Stimulated activated CD8-positive, alpha-beta memory T cell treated with anti-CD3 and anti-CD28 coated beads, Interleukin-7, amount 100 ng/mL, for 24 hours (primary cell): ENCODE measurements at places on chromosomes 2 and 18.

DNA sequence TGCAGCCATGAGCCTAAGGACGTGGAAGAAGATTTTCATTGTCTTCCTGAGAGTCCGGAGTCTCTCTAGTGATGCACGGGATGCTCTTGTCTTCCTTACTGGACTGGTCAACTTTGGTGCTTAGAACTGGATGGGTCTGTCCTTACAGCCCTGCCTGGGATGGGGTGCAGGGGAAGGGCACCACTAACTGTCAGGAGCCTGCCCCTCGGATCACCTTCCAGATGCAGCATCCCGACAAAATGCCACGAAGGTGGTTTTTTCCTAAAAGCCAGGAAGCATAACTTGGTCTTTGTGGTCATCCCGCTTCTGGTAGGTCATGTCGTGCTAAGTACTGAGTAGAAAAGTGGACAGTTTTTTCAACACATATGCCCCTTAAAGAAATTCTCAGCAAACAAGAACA lies 207.4 kb upstream of the TWIST2 start:
- DNase-seq = no peak

DNA sequence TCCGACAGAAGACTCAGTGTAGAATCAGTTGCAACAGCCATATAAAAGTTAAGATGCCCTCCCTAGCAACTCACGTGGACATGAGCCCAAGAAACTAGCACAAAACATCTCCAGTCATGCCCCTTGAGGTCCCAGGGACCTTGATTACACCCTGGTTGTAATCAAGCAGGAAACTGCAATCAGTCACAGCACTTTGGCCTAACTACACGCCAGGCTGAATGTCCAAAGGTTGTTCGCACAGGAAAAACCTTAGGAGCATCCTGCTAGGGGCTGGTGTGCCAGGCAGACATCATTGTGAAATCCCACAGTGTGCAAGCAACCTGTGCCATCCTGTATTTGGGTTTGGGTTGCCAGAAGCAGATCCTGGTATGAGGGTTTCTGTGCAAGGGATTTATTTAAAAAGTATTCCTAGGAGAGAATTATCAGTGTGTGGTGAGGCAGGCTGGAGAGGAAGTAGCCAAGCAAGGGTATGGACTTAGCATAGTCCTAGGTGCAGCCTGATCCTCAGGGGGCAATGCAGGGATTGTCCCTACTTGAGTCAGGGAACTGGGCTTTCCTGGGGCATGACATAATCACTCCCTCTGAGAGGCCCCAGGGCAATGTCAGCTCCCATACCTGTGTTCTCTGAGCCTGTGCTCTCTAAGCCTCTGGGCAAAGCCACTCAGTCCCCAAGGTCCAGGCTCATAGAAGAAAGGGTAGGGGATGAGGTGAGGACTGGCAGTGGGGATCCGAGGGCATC lies 17.8 kb upstream of the SULT1C2 start:
- no peak for DNase-seq

DNA sequence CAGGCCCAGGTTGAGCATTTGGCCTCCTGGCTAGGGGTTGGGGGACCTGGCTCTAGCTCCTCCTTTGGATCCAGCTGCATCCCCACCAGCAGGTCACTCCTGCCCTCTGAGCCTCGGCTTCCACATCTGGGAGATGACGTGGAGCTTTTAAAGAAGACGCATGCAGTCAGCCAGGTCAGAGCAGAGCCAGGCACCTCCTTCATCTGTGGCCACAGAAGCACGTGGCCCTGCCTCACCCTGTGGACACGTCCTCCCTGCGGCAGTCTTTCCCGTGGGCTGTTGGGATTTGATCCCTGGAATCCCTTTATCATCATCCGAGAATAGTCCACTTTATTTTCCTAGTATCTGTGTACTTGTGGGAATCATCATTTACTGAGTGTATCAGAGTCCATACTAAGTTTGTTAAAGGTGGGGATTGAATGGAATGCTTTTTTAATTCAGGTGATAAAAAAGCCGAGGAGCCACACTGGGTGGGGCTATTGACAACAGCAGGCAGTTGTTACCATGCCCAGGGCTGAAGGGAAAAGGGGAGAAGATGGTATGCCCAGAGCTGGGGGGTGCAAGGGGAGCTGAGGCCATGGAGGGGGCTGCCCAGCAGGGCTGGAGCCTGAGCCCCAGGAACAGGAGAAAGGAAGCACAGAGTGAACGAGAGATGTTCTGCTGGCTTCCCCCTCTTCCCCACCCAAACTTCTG lies 170.1 kb downstream of the LAMA1 start:
- no peak for DNase-seq

DNA sequence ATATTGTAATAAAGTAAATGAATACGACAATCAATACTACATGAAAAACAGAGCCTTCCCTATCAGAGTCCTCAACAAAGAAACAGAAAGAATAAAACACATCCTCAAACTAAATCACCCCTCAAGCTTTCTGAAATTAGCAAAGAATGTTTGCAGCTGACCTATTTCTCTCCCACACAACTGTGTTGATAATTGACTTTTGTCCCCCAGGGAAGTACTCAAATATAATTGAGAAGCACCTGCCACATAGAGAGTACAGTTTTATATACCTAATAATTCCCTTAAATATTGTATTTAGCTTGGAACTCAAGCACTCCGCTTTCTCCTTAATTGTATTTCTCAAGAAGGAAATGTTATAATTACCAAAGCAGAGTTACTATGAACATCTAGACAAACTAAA lies 12.6 kb downstream of the CACNB4 start:
- no peak for DNase-seq

DNA sequence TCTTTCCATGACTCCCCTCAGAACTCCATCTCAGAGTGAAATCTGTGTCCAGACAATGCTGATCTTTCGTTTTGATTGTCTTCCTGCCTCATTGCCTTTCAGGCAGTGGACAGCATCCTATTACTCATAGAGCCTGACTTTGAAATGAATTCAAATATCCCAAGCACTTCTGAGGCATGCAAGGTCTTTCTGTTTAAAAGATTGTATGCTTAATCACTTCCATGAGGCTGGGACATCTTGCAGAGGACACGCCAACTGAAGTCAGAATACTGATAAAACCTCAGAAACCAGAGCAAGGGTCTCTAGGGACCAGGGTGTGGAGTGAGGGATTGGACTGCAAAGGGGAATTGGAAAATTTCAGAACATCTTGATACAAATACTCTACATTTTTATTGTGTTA lies 836.5 kb upstream of the ID2 start:
- no peak for DNase-seq

GRCh38 chr18:37661478-37661877 lies 95.9 kb upstream of the CELF4 start:
- DNase-seq = no peak

GRCh38 chr2:101175991-101176390 lies 24.8 kb upstream of the TBC1D8 start:
- no peak for DNase-seq

DNA sequence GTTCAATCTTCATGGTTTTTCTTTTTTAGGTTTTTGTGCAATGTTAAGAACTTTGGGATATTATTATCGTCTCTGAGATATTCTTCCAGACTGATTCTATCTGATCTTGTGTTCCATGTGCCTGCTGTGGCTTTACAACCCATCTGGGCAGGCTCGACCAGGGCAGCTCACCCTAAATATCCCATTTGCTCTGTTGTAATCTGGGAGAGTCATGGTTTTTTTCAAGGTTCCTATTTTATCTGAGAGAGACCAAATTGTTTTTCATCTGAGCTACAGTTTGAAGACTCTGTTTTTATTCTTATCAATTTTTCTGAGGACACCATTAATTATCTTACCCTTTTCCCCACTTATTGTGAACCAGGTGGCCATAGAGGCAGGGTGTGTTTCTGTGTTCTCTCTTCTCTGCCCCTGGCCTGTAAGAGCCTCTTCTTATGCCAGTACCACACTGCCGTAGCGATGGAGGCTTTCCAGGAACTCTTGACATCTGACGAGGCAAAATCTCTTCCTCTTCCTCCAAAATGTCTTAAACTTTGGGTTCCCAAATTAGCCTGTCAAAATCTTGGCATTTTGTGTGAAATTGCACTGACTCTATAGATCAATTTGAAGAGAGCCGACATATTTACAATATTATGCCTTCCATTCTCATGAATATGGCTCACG lies 3.1 kb downstream of the SP140L start:
- DNase-seq = no peak

DNA sequence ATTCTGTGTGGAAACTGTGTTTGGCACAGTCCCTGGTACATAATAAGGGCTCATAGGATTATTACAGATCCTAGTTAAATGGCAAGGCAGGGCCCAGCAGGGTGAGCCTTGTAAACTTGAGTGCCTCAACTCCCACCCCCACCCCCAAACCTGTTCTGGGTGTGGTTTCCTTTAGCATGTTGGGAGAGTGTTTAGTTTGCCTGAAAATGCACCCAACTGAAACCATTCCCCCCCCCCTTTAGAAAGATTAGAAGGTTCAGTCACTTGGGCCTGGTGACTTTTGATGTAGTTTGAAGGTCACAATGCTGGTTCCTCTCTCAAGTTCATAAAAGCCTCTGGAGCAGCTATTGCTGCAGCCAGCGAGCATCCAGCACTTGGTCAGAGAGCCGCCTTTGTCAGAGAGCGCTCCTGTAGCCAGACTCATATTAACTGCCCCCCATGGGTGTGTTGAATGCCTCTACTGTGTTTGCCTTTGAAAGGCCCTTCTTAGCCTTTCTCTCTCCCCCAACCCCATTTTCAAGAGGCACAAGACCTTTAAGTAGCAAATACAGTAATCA lies 113.7 kb downstream of the SPTBN1 start:
- no peak for DNase-seq

- DNase-seq = no peak
Measured at GRCh38 chr2:2810504-2810903, 479.4 kb upstream of the MYT1L start.

GRCh38 chr2:10166676-10167292 lies 44.2 kb downstream of the RRM2 start:
- no peak for DNase-seq

DNA sequence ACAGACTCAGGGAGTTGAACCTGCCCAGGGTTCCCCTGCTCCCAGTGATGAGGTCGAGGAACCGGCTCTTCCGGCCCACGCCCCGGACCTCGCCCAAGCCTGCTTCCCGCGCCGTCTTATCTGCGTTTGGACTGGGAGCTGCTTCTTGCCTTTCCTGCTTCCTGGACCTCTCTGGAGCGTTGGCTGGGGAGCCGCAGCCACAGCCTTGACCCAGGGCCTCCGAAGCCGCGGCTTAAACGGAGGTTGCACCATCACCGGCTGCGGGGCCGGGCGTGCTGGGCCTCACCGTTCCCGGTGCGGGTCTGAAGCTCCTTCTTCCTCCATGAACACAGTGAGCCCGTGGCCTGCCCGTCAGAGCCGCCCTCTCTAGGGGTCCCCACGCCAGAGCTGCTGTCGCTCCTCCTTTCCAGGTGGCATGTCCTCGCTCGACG lies 13.3 kb downstream of the NTSR2 start:
- no peak for DNase-seq

DNA sequence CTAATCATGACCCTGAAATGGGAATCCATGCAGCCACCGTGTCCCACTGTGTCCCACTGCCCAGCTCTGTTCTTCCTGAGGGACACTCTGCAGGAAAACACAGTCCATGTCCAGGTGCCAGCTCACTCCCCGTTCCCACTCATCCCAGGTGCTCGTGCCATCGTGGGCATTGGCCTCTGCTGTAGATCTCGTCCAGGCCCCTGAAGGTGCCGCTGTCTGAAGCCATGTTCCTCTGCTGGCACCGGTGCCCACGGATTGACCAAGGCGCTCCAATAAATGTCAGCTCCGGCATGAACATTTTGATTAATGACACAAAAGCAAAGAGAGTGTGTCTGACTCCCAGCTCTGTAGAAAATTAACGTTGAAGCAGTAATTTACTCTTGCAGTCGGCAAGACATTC lies 280.1 kb upstream of the SALL3 start:
- no peak for DNase-seq

GRCh38 chr2:237482485-237482884 lies 4.6 kb upstream of the MLPH start:
- DNase-seq = no peak

- DNase-seq = no peak
Measured at GRCh38 chr2:95206096-95206495, 1.2 kb upstream of the ZNF892 start.

GRCh38 chr2:217912098-217913024 lies 90.4 kb downstream of the TNS1 start:
- DNase-seq = no peak

DNA sequence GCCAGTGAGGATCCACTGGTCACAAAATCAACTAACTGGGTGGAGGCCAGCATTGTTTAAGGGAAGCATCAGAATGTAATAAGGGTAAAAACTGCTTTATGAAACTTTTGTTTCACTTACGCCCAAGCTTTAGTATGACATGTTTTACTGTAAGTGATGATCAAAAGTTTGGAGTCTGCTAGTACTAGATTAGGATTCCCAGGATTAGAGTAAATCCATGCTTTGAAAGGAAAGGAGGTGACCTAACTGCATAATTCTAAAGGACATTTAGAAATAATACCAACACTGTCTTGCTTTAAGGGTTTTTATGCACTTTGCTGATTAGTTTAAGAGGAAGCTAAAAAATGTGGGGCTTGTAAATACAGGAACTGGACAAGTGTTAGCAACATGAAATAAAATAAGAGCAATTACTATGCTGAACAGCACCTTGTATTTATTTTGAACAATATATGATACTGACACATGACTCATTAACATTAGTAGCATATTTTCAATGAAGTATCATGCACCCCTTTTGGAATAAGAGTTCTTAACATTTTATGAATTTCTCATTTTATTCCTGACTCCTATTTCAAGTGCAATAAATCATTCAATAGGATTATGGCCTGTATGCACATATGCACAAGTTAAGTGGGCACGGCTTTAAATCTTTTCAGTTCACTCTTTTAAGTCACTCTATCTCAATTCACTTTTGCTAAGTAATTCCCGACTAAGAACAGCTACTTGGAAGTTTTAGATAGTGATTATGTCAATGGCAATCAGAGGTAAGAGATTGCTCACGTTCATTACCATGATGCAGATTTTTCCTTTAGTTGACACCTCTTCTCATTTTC lies 62.5 kb downstream of the STK39 start:
- DNase-seq = no peak

DNA sequence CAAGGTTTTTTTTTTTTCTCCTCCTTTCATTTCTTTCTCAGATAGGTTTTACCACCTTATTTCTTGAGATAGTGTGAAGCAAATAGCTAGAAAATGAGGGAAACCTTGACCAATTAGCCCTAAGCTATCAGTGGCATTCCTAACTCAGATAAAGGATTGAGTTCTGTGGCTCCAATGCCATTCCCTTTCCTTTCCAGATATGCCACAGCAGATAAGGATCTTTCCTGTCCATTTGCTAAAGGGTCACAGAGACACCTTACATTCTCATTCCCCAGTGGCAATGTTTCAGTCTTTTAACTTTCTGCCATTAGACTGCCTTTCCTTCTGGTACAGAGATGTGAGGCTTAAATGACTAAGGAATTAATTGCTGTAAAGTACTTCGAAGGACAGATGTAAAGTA lies 81.7 kb downstream of the MGAT5 start:
- DNase-seq = no peak

GRCh38 chr2:128091726-128092080 lies 703 bp downstream of the UGGT1 start:
- DNase-seq = no peak

- DNase-seq = no peak
Measured at GRCh38 chr2:141900826-141901225, 230.0 kb downstream of the LRP1B start.

GRCh38 chr2:50606860-50607259 lies 425.1 kb downstream of the NRXN1 start:
- DNase-seq = no peak

- no peak for DNase-seq
Measured at GRCh38 chr2:96663829-96664228, 21.3 kb downstream of the FER1L5 start.

GRCh38 chr18:21196426-21196825 lies 45.6 kb upstream of the GREB1L start:
- DNase-seq = no peak

- no peak for DNase-seq
Measured at GRCh38 chr2:203225423-203226039, 13.3 kb upstream of the CYP20A1 start.

- DNase-seq = no peak
Measured at GRCh38 chr18:39274535-39274934, 1708.9 kb upstream of the CELF4 start.
